Uterine smooth muscle cell (primary cell): ENCODE measurements at places on chromosomes 1 and 21. TPM values are rescaled to one million over a fixed set of nuclear protein-coding genes. Genes with fewer than 3 reads are reported as not detected.

The OR13G1 gene
- not detected in 2 replicates for total RNA-seq

The FCGR1A gene
- total RNA-seq, result not detected in 2 replicates

The CYP4X1 gene
- total RNA-seq, result not detected in 2 replicates

The HMGCS2 gene
- total RNA-seq, result not detected in 2 replicates

The COP1 gene
- total RNA-seq, result 58.5 and 61.1 TPM in 2 replicates

The TMIGD3 gene
- not detected in 2 replicates for total RNA-seq

The CCDC17 gene
- 0.77 and 0.87 TPM in 2 replicates for total RNA-seq

The RTCA gene
- 51.9 and 54.5 TPM in 2 replicates for total RNA-seq

The KIF26B gene
- 3.4 and 24.1 TPM in 2 replicates for total RNA-seq

The OR2AJ1 gene
- total RNA-seq, result not detected in 2 replicates

The FALEC gene
- total RNA-seq, result 0.25 and 0.77 TPM in 2 replicates

The FGR gene
- total RNA-seq, result not detected in 2 replicates

The NUF2 gene
- 9.5 and 68.5 TPM in 2 replicates for total RNA-seq

The SLC39A1 gene
- 113 and 119 TPM in 2 replicates for total RNA-seq

The A3GALT2 gene
- not detected in 2 replicates for total RNA-seq

The RAP1GAP gene
- 0.44 and 1.2 TPM in 2 replicates for total RNA-seq

The FBLIM1 gene
- total RNA-seq, result 54.5 and 73.2 TPM in 2 replicates

The FMO3 gene
- 0.25 TPM in 1 of 2 replicates, not detected in the other for total RNA-seq

The HFM1 gene
- 0.55 and 0.87 TPM in 2 replicates for total RNA-seq

The ERICH3 gene
- total RNA-seq, result not detected in 2 replicates

The PTPN14 gene
- total RNA-seq, result 51.1 and 55.7 TPM in 2 replicates

The CERS2 gene
- total RNA-seq, result 78.4 and 110 TPM in 2 replicates
